ENCODE measurements at places on chromosomes 11 and 22.

GRCh38 chr11:3840870-3841425, at the start of gene RHOG:
RHOG (minus strand) TSS chr11:3840959; CDS start chr11:3828138, 12,821 bp downstream.
- peak; percentile 46 for DNase-seq

GRCh38 chr11:10797531-10797930, 11.2 kb downstream of the EIF4G2 start:
- DNase-seq, result no peak

- DNase-seq, result no peak
These were observed 23.1 kb upstream of the GLYATL2 start for GRCh38 chr11:58867556-58867955.

DNA sequence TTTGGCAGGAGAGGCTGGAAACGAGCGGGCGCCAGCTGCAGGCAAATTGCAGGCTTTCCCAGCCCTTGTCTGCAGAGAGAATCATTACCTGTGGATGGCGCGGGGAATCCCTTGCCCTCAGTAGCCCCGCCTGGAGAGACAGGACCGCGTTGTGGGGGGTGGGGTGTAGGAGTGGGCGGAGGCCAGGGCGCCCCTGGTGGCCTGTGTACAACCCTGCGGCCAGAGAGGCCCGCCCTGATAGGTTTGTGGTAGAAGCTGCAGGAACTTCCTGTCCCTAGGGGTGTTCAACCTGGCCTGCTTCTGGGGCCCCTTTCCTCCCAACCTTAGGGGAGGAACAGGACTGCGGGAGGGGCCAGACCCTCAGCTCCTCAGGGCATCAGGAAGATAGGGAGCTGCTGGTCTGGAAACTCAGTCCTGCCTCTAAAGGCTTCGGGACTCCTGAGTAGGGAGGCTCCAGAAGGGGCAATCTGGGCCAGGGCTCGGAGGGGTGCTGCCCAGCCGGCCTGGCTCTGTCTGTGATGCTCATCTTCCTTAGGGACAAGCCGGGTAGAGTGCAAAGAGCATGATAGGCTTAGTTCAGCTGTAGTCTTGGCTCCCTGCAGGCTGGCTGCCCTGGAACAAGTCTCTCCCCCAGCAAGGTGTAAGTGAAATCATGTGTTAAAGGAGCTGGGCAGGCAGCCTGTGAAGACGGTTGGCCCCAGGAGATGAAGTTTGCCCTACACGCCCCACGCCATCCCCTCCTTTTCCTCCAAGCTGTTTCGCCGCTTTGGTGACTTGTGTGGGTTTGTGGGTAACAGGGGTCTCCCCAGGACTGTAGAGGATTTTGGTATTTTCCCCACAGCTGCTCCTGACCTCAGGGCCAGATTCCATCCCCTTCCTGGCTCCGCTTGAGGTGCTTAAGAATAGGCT, 24.1 kb upstream of the SUSD2 start:
- peak; percentile 61 for DNase-seq

DNA sequence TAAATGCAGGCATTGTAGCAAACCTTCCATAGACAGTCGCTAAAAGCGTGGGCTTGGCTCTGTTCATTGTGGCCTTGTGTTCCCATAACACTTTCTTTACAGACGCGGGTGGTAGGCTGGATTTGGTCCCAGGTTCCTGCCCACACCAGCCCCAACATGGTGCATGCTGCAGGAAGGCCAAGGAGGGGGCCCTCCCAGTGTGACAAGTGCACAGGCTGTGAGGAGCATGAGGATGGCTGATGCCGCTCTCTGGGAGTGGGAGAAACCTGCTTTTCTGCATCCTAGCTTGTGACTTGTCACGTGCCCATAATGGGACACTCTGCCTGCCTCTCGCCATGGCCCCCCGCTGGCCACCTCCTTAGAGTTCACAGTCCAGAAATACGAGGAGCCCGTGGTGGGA, 161.8 kb upstream of the B3GAT1 start:
- DNase-seq, result no peak

DNA sequence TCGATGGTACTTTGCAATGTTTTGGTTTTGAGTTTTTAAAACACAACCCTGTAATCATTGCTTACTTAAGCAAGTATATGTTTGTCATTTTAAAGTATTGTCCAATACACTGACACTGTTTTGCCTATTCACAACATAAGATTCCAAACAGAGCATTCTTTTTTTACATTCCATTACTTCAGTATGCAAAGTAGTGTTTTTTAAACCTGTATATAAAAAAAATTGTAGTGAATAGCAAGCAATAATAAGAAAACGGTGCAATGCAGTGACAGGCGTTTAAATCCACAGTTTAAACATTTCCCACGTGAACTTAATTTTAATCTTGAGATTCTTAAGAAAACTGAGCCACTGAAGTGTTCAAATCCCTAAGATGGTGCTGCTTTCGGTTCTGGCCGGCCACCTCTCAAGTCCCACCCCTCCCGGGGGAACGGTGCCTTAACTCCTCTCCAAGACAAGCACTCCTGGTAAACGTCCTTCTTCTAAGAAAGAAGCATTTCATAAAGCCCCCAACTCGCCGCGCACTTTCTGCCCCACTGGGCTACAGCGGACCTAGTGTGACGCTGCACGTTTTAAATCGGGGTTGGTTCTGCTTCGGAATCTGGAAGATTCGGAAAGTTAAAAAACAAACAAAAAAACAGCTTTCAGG, 2.9 kb downstream of the PGR start:
- DNase-seq, result no peak

GRCh38 chr22:26295563-26296126, 126.4 kb downstream of the SEZ6L start:
- DNase-seq, result no peak

GRCh38 chr22:45202333-45203149, 38.2 kb downstream of the KIAA0930 start:
- DNase-seq, result no peak

- no peak for DNase-seq
These were observed 36.8 kb downstream of the WNT11 start for GRCh38 chr11:76169473-76169896.

GRCh38 chr11:128757886-128758612, 64.2 kb downstream of the FLI1 start:
- DNase-seq, result no peak

DNA sequence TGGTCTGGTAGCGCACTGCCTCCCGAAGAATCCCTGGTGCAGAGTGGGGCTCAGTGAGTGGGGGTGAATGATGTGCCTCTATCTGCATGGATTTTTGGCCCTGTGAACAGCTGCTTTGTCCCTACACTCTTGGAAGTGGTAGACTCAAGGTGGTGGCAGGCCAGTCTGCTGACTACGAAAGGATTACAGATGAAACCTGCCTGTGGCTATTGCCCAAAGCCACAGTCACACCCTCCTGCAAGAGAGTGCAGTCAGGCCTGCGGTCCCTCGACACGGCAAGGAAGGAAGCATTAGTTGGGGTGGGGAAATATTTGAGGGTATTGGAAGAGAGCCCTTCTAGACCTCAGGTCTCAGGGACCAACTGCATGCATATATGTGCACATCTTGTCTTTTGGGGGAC, 63.7 kb downstream of the DSCAML1 start:
- DNase-seq, result no peak

- no peak for DNase-seq
These were observed 33.4 kb upstream of the SORL1 start for GRCh38 chr11:121418625-121419114.

- no peak for DNase-seq
These were observed 228.8 kb downstream of the BUD13 start for GRCh38 chr11:116543911-116544475.

GRCh38 chr11:104286129-104286528, 122.2 kb upstream of the PDGFD start:
- no peak for DNase-seq

GRCh38 chr11:64799623-64800302, 3.3 kb downstream of the MAP4K2 start:
- DNase-seq, result no peak
